A375 (cell line): ENCODE measurements at places on chromosomes 12 and 14. TPM values are rescaled to one million over a fixed set of nuclear protein-coding genes. Genes with fewer than 3 reads are reported as not detected.

Gene AQP6
- total RNA-seq = 0.26 and 0.88 TPM in 2 replicates

Gene GZMH
- not detected in 2 replicates for total RNA-seq

Gene SDSL
- 9.6 and 12.9 TPM in 2 replicates for total RNA-seq

Gene OXA1L
- 80.0 and 85.1 TPM in 2 replicates for total RNA-seq

Gene IGFBP6
- 321 and 347 TPM in 2 replicates for total RNA-seq

Gene CCDC91
- total RNA-seq = 29.4 and 30.9 TPM in 2 replicates

Gene FOXM1
- 44.6 and 53.8 TPM in 2 replicates for total RNA-seq

Gene SLC24A4
- total RNA-seq = not detected in 2 replicates

Gene SVOP
- under 0.01 TPM in 1 of 2 replicates, not detected in the other for total RNA-seq

Gene RIPK3
- total RNA-seq = not detected in 2 replicates

Gene SLC10A1
- not detected in 2 replicates for total RNA-seq

Gene NUAK1
- 3.4 and 5.5 TPM in 2 replicates for total RNA-seq

Gene CCDC59
- 109 and 132 TPM in 2 replicates for total RNA-seq

Gene COL2A1
- total RNA-seq = 0.41 and 0.80 TPM in 2 replicates

Gene KLRB1
- total RNA-seq = not detected in 2 replicates

Gene EML1
- total RNA-seq = 3.5 and 6.8 TPM in 2 replicates

Gene EFCAB11
- total RNA-seq = 8.5 and 9.1 TPM in 2 replicates

Gene GLS2
- total RNA-seq = 0.37 TPM in 1 of 2 replicates, not detected in the other

Gene PROX2
- not detected in 2 replicates for total RNA-seq

Gene AQP2
- not detected in 2 replicates for total RNA-seq

Gene TTLL5
- total RNA-seq = 15.6 and 25.3 TPM in 2 replicates

Gene TAS2R9
- total RNA-seq = not detected in 2 replicates

Gene HEBP1
- 2.8 and 3.1 TPM in 2 replicates for total RNA-seq

Gene ZNF891
- 1.1 and 1.4 TPM in 2 replicates for total RNA-seq

Gene PMCH
- total RNA-seq = not detected in 2 replicates

Gene SYNE2
- 18.3 and 20.1 TPM in 2 replicates for total RNA-seq

Gene HSPB8
- total RNA-seq = 2.4 and 2.9 TPM in 2 replicates

Gene LHX5
- total RNA-seq = not detected in 2 replicates

Gene GALC
- total RNA-seq = 8.2 and 11.7 TPM in 2 replicates

Gene NEMP1
- total RNA-seq = 13.0 and 14.4 TPM in 2 replicates

Gene MSRB3
- total RNA-seq = 4.9 and 6.9 TPM in 2 replicates

Gene OR6C70
- 0.38 TPM in 1 of 2 replicates, not detected in the other for total RNA-seq

Gene SLC6A15
- total RNA-seq = 35.9 and 38.2 TPM in 2 replicates

Gene NFE2
- total RNA-seq = 1.8 and 2.5 TPM in 2 replicates

Gene RFX4
- total RNA-seq = not detected in 2 replicates

Gene KRT74
- not detected in 2 replicates for total RNA-seq

Gene CAPRIN2
- total RNA-seq = 19.5 and 24.1 TPM in 2 replicates
